ENCODE measurements at places on chromosomes 4 and X.

DNA sequence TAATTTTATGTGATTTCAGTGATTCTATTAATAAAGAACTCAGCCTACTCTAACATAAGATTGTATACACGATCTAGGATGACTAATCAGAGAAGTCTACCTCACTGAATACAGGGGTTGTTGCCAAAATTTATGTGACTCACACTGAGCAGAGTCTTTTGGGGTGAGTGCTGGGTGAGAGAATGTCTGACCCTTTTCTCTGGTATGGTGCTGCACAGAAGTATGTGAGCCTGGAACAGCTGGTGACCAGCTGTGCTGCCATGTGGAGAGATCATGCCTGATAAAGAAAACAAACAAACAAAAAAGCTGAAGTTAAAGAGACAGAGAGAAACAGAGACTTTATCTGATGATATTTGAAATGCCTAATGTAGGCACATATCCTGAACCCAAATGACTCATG, 618.1 kb upstream of the GRIA3 start:
- DNase-seq, result no peak

GRCh38 chr4:57764856-57765255, 654.7 kb upstream of the IGFBP7 start:
- DNase-seq, result no peak

DNA sequence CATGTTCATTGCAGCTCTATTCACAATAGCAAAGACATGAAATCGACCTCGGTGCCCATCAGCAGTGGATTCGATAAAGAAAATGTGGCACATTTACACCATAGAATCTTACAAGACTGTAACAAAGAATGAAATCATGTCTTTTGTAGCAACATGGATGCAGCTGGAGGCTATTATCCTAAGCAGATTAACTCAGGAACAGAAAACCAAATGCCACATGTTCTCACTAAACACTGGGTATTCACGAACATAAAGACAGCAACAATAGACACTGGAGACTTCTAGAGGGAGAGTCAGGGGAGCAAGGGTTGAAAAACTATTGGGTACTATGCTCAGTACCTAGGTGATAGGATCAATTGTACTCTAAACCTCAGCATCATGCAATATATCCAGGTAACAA, 180.5 kb downstream of the PPP1R2C start:
- DNase-seq, result no peak

- no peak for DNase-seq
Observed at GRCh38 chrX:69932323-69932722, 117.4 kb downstream of the AWAT2 start.

- no peak for DNase-seq
Observed at GRCh38 chr4:186722796-186723291, 812 bp downstream of the FAT1 start.

- DNase-seq, result no peak
Observed at GRCh38 chrX:107935664-107936433, 46.3 kb downstream of the TEX13B start.

DNA sequence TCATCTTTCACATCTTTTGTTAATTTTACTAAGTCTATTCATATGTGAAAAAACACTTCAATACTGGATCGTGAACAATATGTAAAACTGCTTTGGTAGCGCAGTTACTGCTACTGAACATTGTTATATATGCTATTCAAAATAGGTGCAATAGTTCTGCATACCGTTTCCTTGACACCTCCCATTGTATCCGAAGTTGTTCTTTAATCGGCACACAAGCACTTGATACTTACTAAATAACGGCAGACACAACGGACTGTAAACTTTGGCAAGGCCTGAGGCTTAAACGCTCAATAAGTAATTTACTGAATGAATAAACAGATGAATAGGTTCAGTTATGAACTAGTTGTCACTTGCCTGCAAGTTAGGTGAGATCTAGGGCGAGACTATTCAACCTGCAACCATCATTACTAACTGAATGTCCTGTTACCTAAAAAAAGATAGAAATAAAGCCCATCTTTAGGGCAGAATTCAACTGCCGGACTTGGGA, 620 bp downstream of the ANAPC10 start:
- no peak for DNase-seq

DNA sequence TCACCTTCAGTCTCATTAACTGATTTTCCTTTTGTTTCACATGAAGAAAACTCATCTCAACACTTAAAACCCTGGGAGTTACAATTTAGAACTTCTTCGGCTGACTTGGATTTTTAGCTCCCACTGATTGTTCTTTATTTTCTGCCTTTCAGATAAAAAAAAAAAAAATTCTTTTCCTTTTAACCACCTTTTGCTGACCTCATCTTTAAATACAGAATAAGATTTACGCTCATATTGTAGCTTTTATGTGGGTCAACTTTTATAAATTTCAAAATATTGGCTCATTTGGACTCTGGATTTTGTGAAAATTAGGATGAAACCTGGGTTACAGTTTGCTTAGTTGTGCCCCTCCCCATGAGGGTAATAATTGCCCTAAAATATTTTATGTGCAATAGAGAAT, 659.3 kb downstream of the ZNF674 start:
- DNase-seq, result no peak

GRCh38 chr4:126838941-126839679, 793.6 kb upstream of the INTU start:
- DNase-seq, result no peak

- DNase-seq, result no peak
Observed at GRCh38 chr4:120144634-120145033, 78.0 kb upstream of the MAD2L1 start.

DNA sequence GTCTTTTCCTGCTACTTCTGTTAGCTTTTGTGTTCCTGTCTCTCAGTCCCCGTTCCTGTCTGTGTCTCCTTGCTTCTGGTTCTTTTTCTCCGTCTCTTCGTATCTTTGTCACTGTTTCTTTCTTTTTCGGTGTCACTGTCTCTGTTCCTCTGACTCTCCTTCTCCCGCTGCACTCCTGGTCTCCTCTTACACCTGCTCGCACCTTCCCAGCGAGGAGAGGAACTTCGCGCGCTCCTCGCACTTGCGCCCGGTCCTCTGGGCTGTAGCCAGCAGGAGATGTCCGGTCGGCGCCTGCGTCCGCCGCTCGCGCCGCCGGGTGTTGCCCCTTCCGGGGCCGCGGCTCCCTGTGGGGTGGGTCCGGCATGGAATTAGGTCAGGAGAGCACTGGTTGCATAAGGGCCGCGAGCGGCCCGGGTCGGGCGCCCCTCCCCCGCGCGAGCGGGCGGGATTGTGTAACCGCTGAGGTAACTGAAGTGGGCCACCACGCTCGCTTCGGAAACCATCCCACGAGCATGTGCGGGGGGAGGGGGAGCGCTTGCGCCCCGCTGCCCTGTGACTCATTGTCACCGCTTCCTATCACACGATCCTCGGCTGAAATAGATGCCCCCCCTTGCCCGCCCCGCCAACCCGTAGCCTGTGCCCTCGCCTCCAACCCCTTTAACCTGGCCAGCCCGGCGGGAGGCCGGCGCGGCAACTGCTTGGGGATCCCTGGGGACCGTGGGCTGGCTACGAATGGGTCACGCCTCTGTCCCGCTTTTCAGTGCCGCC, 1.6 kb downstream of the LONRF3 start:
- peak; percentile 14 for DNase-seq

DNA sequence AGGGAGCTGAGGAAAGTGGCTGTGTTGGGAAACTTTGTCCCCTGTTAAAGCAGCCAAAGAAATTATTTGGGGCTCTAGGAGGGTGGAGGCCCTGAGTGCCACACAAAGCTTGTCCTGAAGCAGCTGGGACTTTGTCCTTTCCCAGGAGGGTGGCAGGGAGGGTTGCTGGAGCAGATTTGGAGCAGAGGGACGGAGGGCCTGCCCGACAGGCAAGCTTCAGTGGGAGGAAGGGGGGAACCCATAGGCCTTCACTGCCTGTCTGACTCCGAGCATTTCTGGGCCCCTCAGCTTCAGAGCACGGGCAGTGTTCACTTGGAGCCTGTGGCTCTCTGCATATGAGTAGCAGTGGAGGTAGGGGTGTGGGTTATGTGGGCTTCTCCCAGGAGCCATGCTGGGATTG, 7.2 kb upstream of the CNGA2 start:
- DNase-seq, result no peak

GRCh38 chr4:133600008-133600407, 450.9 kb downstream of the PCDH10 start:
- DNase-seq, result no peak

DNA sequence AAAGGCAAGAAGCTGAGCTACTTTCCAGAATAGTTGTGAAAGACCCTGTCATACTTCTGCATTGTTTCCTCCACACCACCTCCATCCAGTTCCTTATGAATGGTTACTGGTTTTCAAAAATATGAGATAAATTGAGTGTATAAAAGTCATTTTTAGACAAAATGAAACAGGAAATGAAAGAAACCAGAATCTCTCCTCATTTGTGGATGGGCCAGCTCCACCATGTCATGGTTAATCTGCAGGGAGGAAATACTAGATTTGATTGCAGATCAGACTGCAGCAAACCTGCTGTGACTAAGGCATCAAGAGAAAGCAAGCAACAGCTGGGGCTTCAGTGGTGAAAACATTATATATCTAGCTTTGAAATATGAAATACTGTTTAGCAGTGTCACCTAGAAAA, 23.8 kb downstream of the F9 start:
- DNase-seq, result no peak

GRCh38 chr4:77092975-77093374, 17.2 kb upstream of the CCNI start:
- DNase-seq, result no peak

GRCh38 chr4:158799013-158799770, 30.4 kb downstream of the FNIP2 start:
- no peak for DNase-seq

DNA sequence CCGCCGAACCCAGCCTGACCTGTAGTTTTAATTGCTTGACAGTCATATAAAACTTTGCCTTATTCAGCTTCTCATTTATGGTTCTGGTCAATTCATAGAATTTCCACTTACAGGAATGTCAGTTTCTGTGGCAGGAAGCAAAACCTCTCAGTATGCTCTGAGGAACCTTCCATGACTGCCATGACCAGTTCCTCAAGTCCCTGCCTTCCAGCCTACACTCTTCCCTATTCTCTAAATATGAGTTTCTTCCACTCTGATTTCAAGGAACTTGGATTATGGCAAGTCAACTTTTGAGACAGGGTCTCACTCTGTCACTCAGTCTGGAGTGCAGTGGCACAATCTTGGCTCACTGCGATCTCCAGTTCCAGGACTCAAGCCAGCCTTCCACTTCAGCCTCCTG, 26.0 kb upstream of the NSUN7 start:
- DNase-seq, result no peak

DNA sequence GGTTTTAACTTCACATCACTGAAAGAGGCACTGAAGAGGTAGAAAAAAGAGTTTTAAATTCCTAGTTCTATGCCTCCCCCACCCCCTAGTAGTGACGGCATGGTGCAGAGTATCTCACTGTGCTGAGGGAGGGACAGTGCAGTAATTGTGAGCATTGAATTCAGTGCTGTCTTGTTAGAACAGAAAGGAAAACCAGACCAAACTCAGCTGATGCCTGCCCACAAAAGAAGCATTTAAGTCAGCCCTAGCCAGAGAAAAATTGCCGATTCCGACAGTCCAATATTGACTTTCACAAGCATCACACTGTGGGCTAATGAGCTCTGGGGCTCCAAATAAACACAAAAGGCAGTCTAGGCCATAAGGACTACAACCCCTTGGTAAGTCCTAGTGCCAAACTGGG, 417.7 kb downstream of the AR start:
- no peak for DNase-seq

- no peak for DNase-seq
Observed at GRCh38 chr4:165426331-165426730, 47.5 kb downstream of the CPE start.

GRCh38 chr4:119032921-119033685, 102.5 kb upstream of the MYOZ2 start:
- no peak for DNase-seq

DNA sequence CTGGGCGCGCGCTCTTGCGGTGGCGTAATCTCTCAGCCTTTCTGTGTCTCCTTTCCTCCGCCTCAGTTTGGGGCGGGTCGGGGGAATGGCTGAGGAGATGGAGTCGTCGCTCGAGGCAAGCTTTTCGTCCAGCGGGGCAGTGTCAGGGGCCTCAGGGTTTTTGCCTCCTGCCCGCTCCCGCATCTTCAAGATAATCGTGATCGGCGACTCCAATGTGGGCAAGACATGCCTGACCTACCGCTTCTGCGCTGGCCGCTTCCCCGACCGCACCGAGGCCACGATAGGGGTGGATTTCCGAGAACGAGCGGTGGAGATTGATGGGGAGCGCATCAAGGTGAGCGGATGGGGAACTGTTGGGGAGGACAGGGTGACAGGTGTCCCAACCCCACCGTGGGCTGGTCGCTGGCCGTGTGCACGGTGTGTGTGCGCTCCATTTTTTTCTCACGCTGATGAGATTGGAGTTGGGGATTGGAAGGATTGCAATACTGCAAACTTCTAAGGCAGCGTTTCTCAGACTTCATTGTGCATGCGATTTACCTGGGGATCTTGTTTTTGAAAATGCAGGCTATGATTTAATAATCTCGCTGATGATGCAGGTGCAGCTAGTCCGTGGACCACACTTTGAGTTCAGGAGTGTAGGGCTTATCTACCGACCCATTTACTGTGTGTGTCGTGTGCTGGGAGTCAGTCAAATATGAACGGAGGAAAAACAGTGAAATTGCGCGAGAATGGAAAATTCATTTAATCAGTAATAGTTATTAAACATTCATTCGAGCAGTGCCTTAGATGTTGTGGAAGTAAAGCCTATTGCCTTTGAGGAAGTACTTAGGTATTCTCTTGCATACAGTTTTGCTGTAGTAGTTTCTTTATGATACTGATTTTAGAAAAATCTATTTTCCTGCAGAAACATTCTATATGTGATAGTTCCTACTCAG, at the start of gene RAB33B:
TSS of gene RAB33B (plus strand) at position 11 of the 935 bp plus-strand sequence. CDS start at position 86, 75 bp downstream.
- no peak for DNase-seq

DNA sequence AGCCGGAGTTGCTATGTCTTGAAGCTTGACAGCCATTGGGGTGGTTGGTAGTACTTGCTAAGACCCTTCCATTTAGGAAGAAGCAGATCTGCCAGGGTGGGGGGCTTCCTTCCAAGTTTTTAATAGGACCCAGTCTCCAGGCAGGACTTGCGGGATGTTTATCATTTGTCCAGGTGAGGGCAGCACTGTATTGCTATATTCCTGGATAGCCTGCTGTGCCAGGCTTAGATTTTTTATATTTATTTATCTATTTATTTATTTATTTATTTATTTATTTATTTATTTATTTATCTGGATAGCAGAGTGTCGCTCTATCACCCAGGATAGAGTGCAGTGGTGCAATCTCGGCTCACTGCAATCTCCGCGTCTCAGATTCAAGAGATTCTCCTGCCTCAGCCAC, 87.4 kb upstream of the CT45A1 start:
- no peak for DNase-seq
